Left colon (tissue), 2 donors: ENCODE measurements at places on chromosomes 12 and 14. TPM values are rescaled to one million over a fixed set of nuclear protein-coding genes. Genes with fewer than 3 reads are reported as not detected.

Gene TMEM63C
- 22.4 TPM for total RNA-seq

Gene ENDOU
- total RNA-seq: not detected

Gene GPR137C
- total RNA-seq: 0.39 TPM

Gene TSPAN9
- total RNA-seq: 9.6 TPM
